ENCODE measurements at places on chromosomes 16 and 17.
A peak's percentile ranks its signal among the peaks of the same experiment; 100 is the strongest.

- DNase-seq = peak; percentile 73
These were observed 587 bp downstream of the PLD6 start for GRCh38 chr17:17205368-17206123.

DNA sequence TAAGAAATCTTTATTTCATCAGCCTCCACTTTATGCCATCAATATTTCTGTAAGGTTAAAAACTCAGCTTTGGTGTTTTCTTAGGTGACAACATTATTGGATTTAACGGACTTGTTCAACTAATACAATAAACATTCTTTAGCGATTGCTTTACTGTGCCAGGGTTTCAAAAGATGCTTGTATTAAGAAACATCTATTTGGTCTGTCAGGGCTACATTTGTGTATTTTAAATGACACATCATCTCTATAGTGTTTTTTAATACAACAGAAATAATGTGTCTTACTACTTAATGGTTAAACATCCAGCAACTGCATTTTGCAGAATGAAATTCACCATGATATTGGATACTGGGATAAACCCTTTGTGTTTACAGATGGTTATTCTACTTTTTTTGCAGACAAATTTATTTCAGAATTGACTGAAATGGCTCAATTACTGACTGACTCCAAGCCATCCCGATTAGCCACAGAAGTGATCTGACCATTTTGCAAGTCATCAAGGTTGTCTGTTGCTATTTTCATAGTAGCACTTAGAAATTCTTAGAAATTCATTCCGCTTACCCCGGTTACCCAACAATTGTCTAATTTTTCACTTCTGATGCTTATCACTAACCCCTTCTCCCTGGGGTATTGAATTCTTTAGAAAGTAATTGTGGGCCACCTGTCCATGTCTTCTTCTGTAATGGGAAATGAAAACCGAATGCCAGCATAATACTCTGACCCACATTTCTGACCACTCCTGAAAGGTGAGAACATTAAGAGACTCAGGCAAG lies 63.7 kb downstream of the HS3ST3A1 start:
- DNase-seq = no peak

DNA sequence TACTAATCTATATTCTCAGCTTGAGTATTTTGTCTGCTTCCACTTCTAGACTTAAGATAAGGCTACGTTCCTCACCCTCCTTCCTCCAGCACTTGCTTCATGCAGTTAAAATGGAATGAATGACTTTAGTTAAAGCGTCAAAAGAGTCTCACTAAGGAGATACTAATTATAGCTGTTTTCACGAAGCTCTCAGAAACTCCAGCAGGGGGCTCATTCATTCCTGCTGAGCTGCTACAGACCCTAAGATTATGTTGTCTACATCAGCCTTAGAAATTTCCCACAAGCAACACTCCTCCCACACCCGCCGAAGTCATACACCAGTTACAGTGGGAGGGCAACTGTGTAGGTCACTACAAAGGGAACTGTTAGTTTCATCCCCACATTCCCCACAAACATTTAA lies 57.0 kb upstream of the KIFC3 start:
- no peak for DNase-seq

GRCh38 chr16:27394516-27394915 lies 7.5 kb upstream of the IL21R start:
- DNase-seq = no peak

- no peak for DNase-seq
These were observed 17.2 kb downstream of the USP7 start for GRCh38 chr16:8946544-8946943.

DNA sequence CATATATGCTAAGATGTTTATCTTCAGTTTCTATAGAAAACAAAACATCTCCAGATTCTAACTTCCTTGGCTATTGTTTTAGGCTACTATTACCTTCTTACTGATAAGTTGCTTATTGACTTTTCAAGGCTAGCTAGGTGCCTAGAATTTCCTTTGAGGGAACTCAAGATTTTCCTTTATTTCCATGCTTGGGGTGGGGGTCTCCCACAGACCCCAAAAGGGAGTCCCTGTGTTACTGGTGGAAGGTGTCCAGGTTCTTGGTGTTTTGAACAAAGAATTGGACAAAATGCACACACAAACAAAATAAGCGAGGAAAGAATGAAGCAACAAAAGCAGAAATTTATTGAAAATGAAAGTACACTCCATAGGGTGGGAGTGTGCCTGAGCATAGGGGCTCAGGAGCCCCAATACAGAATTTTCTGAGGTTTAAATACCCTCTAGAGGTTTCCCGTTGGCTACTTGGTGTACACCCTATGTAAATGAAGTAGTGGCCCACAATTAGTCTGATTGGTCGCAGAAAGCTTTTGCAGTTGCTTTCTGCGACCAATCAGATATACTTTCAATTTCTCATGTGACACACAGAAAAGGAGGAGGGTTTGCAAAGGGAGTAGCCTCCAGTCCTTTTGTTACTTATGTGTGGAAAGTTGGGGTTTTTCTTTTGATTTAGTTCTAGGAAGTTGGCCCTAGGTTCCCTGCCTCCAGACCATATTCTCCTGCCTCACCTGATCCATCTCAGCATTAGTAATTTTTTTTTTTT lies 67.5 kb downstream of the MARF1 start:
- DNase-seq = no peak

DNA sequence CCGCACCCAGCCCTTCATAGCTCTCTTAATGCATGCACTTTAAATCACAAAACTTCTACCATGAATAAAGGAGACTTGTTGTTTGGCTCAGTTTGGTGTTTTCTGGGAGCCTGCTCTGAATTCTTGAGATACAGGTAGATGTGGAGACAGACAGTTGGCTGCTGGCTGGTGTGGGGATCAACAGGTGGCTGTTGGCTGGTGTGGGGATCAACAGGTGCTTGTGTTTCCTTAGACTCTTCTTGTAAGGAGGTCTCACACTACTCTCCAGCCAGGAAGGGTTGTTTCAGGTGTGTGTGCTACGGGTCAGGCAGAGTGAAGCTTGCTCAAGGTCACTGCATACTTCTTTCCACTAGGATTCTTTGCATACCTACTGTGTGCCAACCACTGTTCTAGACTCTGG lies 265.9 kb downstream of the HS3ST4 start:
- no peak for DNase-seq

DNA sequence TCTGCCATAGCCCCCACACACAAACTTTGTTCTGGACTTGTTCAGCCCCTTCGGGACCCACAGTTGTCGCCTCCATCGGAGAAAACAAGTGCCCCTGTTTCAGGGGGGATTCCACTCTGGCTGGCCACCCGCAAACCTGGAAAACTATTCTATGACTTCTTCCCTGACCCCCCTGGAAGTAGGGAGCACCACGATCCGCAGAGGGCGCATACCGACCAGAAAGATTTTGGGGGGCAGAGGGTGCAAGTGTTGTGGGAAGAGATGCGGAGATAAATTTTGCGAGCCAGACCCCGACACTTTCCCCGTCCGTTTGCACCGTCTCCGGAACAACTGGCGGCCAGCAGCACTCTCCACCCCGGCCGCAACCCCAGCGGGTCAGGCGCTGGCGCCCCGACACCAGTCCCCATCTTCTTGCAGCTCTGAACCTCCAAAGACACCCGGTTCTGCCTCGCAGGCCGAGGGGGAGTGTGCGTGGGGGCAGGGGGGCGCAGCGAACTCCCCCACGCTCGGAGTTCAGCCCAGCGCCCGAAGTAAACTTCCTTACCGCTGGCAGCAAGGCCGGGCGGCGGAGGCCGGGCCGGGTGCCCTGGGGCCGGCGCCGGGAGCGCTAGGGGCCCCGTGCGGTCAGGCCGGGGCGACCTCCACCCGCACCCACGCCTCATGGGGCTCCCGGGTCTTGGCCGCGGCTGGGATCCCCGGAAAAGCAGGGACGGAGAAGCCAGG lies 744 bp downstream of the SALL1 start:
- DNase-seq = no peak

All from GM19239 (cell line).